Thoracic aorta (tissue), 2 donors: ENCODE measurements at places on chromosomes 13 and 19. TPM values are rescaled to one million over a fixed set of nuclear protein-coding genes. Genes with fewer than 3 reads are reported as not detected.
A peak's percentile ranks its signal among the peaks of the same experiment; 100 is the strongest.

DNA sequence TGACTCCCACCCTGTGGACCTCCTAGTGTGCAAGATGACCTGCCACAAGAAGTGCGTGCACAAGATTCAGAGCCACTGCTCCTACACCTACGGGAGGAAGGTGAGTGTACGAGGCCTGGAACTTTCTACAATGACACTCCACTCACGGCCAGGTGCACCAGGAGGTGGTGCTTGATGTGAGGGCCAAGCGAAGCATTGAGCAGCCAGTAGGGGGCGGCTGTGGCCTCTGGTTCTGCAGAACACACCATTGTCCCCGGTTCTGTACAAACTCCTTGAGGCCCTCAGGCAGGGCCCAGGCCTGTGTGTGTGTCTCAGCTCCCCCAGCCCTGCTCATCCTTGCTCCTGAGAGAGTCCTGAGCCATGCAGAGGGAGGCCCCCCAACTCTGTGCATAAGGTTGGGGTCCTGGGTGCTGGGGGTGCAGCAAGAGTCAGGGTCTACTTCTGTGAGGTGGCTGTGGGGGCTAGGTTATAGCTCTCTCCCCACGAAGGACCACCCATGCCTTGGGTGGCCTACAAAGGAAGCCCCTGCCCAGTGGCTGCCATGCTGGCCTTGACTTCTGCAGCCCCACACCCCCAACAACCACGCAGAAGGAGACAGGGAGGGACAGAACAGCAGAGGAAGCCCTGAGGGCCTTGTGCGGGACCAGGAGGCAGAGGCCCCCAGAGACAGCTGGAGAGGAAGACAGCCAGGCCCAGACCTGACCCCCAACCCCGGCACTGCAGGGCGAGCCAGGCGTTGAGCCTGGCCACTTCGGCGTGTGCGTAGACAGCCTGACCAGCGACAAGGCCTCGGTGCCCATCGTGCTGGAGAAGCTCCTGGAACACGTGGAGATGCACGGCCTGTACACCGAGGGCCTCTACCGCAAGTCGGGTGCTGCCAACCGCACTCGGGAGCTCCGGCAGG lies 9.7 kb upstream of the USE1 start:
- H3K27ac ChIP-seq: no peak overlapping the region
- H3K4me3 ChIP-seq: no peak overlapping the region
- H3K4me1 ChIP-seq: no peaks in the 10 kb centered on the region
- peaks cover 60% of the 10 kb centered on the region for H3K36me3 ChIP-seq

DNA sequence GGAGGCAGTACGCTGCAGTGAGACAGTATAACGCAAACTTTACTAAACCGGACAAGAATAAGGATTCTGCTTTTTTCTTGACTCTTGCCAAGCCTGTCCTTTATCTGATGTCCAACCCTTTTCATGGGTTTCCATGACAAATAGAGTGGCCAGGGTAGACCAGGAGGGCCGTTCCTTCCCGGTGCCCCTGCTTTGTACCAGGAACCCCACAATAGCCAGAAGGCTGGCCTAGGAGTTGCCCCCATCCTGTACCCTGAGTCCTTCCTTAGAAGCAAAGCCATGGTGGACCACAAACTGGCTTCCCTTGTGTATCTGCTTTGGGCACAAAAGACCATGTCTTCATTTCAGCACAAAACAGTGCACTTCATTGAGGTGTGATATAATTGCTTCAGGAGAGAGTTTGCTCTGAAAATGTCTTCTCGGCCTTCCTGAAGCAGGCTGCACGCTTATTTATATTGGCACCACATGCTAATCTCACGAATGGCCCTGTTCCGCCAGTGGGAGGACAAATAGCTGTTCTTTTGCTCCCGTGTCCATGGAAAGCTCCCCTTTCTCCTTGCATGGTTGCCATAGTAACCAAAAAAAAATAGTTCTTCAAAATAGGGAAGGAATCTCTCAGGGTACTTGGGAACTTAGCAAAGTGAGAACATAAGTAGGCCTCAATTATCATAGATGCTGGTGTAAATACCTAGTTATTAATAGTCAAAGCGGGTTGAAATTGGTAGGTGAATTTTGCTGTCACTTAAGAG lies 222.1 kb downstream of the ZIC5 start:
- DNase-seq: no peak
- no peak overlapping the region for H3K27ac ChIP-seq
- H3K4me1 ChIP-seq: no peaks in the 10 kb centered on the region
- no peaks in the 10 kb centered on the region for H3K27me3 ChIP-seq
- no peaks in the 10 kb centered on the region for H3K36me3 ChIP-seq

- peaks cover 9% of the 10 kb centered on the region for H3K4me1 ChIP-seq
- no peak overlapping the region for H3K4me3 ChIP-seq
- H3K27me3 ChIP-seq: no peaks in the 10 kb centered on the region
- peaks cover 7% of the 10 kb centered on the region for H3K36me3 ChIP-seq
- DNase-seq: no peak
These were observed 29.9 kb upstream of the ATP1A3 start for GRCh38 chr19:42023943-42024260.

- no peak overlapping the region for H3K4me3 ChIP-seq
- no peak for DNase-seq
- H3K27ac ChIP-seq: no peak overlapping the region
- H3K27me3 ChIP-seq: no peaks in the 10 kb centered on the region
- H3K36me3 ChIP-seq: no peaks in the 10 kb centered on the region
- H3K4me1 ChIP-seq: no peaks in the 10 kb centered on the region
These were observed 83.0 kb downstream of the POLR1D start for GRCh38 chr13:27704681-27705080.

The MUC16 gene
- total RNA-seq: not detected

DNA sequence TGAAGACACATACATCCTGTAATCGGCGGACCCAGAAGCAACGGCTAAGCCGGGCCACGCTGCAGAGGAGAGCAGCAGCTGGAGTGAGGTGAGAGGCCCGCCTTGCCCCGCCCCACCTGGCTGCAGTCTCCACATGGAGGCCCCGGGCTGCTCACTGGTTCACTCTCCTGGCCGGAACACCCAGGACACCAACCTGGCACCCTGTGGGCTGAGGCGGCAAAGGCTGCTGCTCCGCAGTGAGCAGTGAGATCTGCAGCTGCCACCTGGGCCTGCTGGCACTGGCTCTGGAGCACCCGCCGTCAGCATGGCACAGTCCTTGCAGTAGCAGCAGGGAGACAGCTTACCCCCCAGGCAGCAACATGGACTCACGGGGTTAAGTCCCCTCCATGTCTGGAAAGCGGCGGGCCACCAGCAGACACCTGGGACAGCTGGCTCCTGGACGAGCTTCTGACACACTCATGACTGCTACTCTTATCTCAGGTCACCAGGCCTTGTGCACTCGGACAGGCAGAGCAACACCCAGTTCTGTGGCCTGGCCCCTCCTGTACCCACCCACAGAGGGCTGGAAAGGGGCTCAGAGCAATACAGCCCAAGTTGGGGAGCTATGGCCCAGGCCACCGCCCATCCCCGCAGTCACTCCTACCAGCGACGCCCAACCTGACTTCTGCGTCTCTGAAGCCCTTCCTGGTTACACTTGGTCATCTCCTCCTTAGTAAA lies 13.2 kb upstream of the KPTN start:
- no peak overlapping the region for H3K4me3 ChIP-seq
- no peak for DNase-seq
- H3K27ac ChIP-seq: no peak overlapping the region
- H3K4me1 ChIP-seq: no peaks in the 10 kb centered on the region

DNA sequence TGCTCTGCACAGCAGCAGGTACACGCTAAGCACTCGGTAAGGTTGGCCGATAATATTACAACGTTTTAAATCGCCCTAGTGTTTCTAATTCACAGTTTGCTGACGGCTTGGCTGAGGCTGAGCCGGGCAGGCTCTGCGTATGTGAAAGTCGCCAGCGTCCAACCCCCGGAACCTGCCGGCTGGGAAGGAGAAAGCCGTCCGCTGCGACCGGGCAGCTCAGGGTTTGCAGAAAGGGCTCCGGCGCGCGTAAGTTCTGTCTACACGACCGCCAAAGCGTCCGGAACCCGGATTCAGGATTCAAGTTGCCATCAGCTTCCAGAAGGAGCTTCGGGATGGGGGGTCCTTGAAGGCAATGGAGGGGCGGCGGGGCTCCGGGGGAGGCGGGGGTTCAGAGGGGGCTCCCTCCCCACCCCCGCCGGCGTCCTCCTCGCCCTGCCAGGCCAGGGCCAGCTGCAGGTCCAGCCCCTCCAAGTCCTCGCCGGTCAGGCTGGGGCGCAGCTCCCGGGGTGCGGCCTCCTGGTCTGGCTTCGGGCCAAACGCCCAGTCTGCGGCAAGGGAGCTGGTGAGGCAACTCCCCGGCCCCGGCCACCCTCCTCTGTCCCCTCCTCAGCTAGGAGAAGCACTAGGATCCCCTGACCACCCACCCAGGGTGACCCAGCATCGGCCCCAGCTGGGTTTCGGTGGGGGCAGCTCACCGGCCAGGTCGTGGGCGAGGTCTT lies 575 bp downstream of the SMIM44 start:
- no peaks in the 10 kb centered on the region for H3K36me3 ChIP-seq
- no peak for DNase-seq
- no peak overlapping the region for H3K27ac ChIP-seq
- H3K4me3 ChIP-seq: no peak overlapping the region

The TEX29 gene
- total RNA-seq: not detected

The B3GNT3 gene
- 2.3 TPM for total RNA-seq

DNA sequence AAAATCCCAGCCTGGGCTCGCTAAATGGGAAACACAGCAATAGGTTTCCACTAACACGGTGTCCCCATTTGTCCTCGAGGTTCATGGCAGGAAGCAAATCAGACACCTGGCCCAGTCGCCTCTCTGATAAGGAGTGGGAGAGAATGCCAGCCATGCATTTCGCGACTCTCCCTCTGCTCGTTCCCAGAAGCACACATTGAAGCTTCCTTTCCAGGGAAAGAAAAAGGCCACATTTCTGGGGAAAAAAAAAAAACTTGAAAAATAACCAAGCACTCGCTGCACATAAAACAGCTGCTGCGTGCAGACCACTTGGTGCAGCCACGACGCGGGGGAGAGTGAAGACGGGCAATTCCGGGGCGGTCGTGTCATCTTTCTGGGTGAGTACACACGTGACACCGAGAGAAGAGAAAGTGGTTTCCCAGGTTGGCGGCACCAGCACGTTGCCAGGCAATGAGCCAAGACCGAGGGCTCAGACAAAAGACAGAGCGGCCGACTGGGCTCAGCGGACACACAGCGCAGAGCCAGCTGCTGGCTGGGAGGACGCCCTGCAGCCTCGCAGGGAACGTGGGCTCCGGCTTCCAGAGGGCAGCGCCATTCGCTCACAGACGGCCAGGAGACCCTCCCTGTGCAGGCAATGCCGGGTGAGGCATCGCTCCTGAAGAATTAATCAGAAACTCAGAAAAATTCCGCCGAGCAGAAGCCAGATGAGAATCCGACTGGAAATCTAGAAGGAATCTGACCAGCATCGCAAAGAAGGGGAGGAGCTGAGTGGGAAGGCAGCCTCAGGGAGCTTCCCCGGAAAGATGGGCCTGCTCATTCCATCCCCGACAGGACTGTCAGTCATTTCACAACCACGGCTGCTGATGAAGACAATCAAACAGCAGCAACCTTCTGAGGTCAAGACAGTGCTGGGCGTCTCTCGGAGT lies 83.2 kb upstream of the IRS2 start:
- H3K27me3 ChIP-seq: no peaks in the 10 kb centered on the region
- H3K36me3 ChIP-seq: no peaks in the 10 kb centered on the region
- peaks cover 12% of the 10 kb centered on the region for H3K4me1 ChIP-seq
- H3K4me3 ChIP-seq: peak overlapping the region; percentile 71
- H3K27ac ChIP-seq: peak overlapping the region; percentile 52
- DNase-seq: peak; percentile 16

- H3K27me3 ChIP-seq: peaks cover 6% of the 10 kb centered on the region
- no peaks in the 10 kb centered on the region for H3K36me3 ChIP-seq
- peak overlapping the region; percentile 73 for H3K4me3 ChIP-seq
- H3K27ac ChIP-seq: no peak overlapping the region
- H3K4me1 ChIP-seq: peaks cover 29% of the 10 kb centered on the region
These were observed 616 bp upstream of the PCDH17 start for GRCh38 chr13:57630661-57631595.

GRCh38 chr13:111629016-111629415 lies 308.6 kb downstream of the TEX29 start:
- no peak overlapping the region for H3K27ac ChIP-seq
- H3K4me3 ChIP-seq: no peak overlapping the region
- DNase-seq: no peak
- no peaks in the 10 kb centered on the region for H3K27me3 ChIP-seq
- no peaks in the 10 kb centered on the region for H3K36me3 ChIP-seq
- no peaks in the 10 kb centered on the region for H3K4me1 ChIP-seq

The NTF4 gene
- total RNA-seq: not detected

The DCLK1 gene
- 25.6 TPM for total RNA-seq

- H3K27me3 ChIP-seq: no peaks in the 10 kb centered on the region
- H3K36me3 ChIP-seq: no peaks in the 10 kb centered on the region
- H3K4me3 ChIP-seq: no peak overlapping the region
- no peak for DNase-seq
These were observed 16.9 kb downstream of the NDFIP2 start for GRCh38 chr13:79497852-79498251.

- no peak overlapping the region for H3K27ac ChIP-seq
- no peaks in the 10 kb centered on the region for H3K27me3 ChIP-seq
- DNase-seq: no peak
These were observed 110.6 kb downstream of the B3GLCT start for GRCh38 chr13:31310356-31310755.

The HAUS8 gene
- total RNA-seq: 2.2 TPM

- H3K36me3 ChIP-seq: no peaks in the 10 kb centered on the region
- no peaks in the 10 kb centered on the region for H3K4me1 ChIP-seq
- no peak overlapping the region for H3K27ac ChIP-seq
- H3K4me3 ChIP-seq: no peak overlapping the region
- no peaks in the 10 kb centered on the region for H3K27me3 ChIP-seq
These were observed 73.4 kb downstream of the RYR1 start for GRCh38 chr19:38506723-38507550.

DNA sequence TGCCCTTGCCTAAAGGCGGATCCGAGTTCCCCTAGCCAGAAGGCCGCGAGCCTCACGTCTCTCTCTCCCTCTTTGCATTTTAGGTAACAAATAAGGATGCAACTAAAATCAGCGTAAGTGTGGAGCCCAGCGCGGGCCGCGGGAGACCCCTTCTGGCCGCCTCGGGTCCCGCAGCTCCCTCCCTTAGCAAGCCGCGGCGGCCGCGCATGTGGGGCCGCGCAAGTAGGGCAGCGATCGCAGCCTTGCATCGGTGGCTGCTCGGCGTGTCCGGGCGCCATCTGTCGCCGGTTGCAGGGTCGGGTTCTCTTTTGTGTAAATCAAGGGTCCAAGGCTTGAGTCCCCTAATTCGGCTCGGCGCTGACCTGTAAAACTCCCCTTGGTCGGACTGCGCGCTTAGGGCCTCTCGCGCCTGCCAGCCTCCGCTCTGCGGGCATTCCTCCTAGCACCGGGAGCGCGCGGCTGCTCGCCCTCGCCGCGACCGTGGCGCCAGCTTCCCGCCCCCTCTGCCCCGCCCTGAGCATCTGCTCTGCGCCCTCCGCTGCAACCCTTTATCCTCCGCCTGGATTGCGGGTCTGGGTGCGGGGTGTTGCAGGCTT lies 2.7 kb downstream of the VSTM2B start:
- H3K27me3 ChIP-seq: no peaks in the 10 kb centered on the region
- H3K27ac ChIP-seq: no peak overlapping the region
- H3K36me3 ChIP-seq: no peaks in the 10 kb centered on the region

- DNase-seq: no peak
- H3K27me3 ChIP-seq: no peaks in the 10 kb centered on the region
- no peaks in the 10 kb centered on the region for H3K36me3 ChIP-seq
- H3K4me3 ChIP-seq: no peak overlapping the region
- no peaks in the 10 kb centered on the region for H3K4me1 ChIP-seq
These were observed 850 bp upstream of the KLK11 start for GRCh38 chr19:51027126-51027806.
